ENCODE measurements at places on chromosomes 5 and 9. TPM values are rescaled to one million over a fixed set of nuclear protein-coding genes. Genes with fewer than 3 reads are reported as not detected.

Gene CD14
- 0.36 TPM for total RNA-seq

- H3K4me3 ChIP-seq = no peak overlapping the region
- DNase-seq = no peak
- H3K4me1 ChIP-seq = no peaks in the 10 kb centered on the region
- H3K27me3 ChIP-seq = peaks cover under 1% of the 10 kb centered on the region
- no peak overlapping the region for H3K27ac ChIP-seq
These were observed 359.1 kb upstream of the IRX4 start for GRCh38 chr5:2241842-2242241.

GRCh38 chr9:106693558-106693957 is 169.4 kb upstream of the ZNF462 start:
- no peaks in the 10 kb centered on the region for H3K27me3 ChIP-seq
- no peak overlapping the region for H3K27ac ChIP-seq
- no peaks in the 10 kb centered on the region for H3K36me3 ChIP-seq
- DNase-seq = no peak

Gene SOX30
- 0.11 TPM for total RNA-seq

DNA sequence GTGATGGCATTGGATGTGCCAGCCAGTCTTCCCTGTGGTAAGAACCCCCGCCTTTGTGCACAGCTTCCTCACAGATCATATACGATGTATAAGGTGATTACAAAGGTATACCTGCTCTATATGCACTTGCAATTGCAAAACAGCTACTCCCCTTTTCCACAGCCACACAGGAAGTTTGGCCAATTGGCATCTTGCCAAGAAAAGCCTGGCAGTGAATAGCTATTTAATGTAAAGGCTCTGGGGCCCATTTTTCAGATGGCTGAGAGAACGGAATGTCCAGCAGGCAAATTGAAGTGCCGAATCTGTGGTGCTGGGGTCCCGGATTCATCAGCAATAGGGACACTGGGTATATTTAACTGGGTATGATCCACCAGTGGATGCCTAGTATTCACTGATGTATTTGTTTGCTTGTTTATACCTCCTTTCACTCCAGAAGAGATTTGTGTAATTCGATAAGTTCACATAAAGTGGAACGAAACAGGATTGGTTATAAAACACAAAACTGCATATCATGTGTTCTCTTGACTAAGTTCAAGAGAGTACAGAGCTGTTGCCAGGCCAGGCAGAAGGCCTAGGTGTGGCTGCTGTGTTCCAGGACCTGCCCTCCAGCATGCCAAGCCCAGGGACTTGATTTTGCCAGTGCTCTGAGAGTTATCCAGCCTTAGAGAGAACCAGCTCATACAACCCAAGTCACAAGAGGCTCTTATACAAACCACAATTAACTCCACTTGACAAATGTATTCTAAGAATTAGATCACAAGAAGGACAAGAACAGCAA is 27.7 kb upstream of the GABRP start:
- H3K27ac ChIP-seq = no peak overlapping the region
- no peak for DNase-seq
- H3K36me3 ChIP-seq = no peaks in the 10 kb centered on the region
- H3K4me1 ChIP-seq = no peaks in the 10 kb centered on the region
- peaks cover 2% of the 10 kb centered on the region for H3K27me3 ChIP-seq
- no peak overlapping the region for H3K4me3 ChIP-seq

- peaks cover 3% of the 10 kb centered on the region for H3K4me1 ChIP-seq
- H3K36me3 ChIP-seq = peaks cover 10% of the 10 kb centered on the region
- DNase-seq = no peak
- no peaks in the 10 kb centered on the region for H3K27me3 ChIP-seq
- no peak overlapping the region for H3K4me3 ChIP-seq
These were observed 17.8 kb downstream of the SLC38A9 start for GRCh38 chr5:55694152-55694830.

DNA sequence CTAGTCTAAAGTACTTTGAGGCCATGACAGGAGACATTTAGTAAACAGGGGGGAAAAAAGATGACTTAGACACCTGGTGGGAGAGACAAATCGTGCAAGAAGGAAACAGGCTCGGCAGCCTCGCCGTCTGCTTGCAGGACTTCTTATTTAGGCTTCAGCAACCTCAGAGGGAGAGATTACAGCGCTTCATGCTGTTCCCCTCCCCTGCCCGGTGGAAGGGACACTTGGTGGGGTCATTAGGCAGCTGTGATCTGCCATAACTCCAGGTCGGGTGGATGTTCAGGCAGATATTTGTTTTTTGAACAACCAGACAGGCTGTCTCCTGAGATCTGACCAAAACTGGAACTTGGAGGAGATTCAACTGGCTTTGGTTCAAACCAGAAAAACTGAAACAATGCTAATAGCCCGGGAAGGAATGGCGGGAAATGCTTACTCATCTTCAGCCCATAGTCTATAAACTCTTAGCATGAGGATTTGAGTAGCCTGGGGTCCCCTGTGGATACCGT is 38.1 kb upstream of the CD180 start:
- H3K4me3 ChIP-seq = no peak overlapping the region
- H3K4me1 ChIP-seq = no peaks in the 10 kb centered on the region
- no peaks in the 10 kb centered on the region for H3K27me3 ChIP-seq
- no peak overlapping the region for H3K27ac ChIP-seq
- H3K36me3 ChIP-seq = no peaks in the 10 kb centered on the region

Gene GMCL2
- not detected for total RNA-seq

- peak overlapping the region; percentile 97 for H3K4me3 ChIP-seq
- peaks cover 10% of the 10 kb centered on the region for H3K4me1 ChIP-seq
- H3K36me3 ChIP-seq = no peaks in the 10 kb centered on the region
- H3K27me3 ChIP-seq = no peaks in the 10 kb centered on the region
- H3K27ac ChIP-seq = peak overlapping the region; percentile 77
These were observed 789 bp downstream of the ACER2 start for GRCh38 chr9:19409401-19410194.

DNA sequence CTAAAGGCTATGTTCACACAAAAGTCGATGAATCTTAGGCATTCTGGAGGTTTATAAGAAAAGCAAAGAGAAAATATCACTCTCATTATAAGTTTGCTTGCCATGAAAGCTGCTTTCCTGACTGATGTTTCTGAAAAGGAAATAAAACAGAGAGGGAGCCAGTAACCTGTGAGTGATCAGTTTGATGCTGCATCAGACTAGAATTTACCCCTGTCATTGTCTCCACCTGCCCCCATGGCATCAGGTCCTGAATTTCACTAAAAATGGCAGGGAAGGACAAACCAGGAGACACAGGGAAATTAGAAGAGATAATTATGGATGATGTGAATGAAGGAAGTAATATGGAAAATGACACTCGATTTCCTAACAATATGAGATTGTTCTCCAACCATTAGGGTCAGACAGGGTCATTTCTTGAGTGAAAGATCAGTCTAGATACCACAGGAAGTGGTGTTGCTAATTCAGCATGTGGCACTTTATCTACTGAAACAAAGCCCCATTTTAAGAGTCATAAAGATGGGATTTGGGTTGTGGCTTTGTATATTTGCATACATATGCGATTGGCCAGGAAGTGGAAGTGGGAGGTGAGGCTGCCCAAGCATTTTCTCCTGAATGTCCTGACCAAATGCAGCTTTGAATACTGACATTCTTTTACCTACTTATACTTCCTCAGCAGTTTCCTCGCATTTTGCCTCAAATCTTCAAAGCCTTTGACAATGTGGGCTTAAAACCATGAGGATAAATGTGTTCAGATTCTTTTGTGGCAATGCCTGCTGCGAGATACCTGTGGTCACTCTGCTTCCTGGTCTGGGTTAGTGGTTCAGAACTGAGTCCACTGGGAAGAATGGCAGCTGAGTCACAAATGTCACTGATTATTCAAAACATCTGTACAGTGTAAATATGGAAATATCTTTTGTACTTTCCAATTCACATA is 29.7 kb downstream of the MEGF10 start:
- no peak overlapping the region for H3K4me3 ChIP-seq
- DNase-seq = peak; percentile 41
- peaks cover 19% of the 10 kb centered on the region for H3K4me1 ChIP-seq
- peak overlapping the region; percentile 30 for H3K27ac ChIP-seq
- H3K27me3 ChIP-seq = peaks cover 4% of the 10 kb centered on the region

GRCh38 chr5:143229896-143230675 is 173.4 kb downstream of the NR3C1 start:
- peak overlapping the region; percentile 61 for H3K4me3 ChIP-seq
- DNase-seq = peak; percentile 83
- no peaks in the 10 kb centered on the region for H3K36me3 ChIP-seq
- peak overlapping the region; percentile 92 for H3K27ac ChIP-seq

Gene EPB41L4B
- total RNA-seq = 0.34 TPM

Measured in activated CD8-positive, alpha-beta T cell treated with anti-CD3 and anti-CD28 coated beads for 36 hours (primary cell).